HFFc6 (cell line): ENCODE measurements at places on chromosomes 13 and 19. TPM values are rescaled to one million over a fixed set of nuclear protein-coding genes. Genes with fewer than 3 reads are reported as not detected.

GRCh38 chr13:110371550-110372465 lies 64.7 kb downstream of the COL4A2 start:
- no peak for DNase-seq
- peaks cover 4% of the 10 kb centered on the region; the same call in 1 of the 2 replicates for H3K36me3 ChIP-seq
- no peak overlapping the region; the same call in 1 of the 2 replicates for H3K27ac ChIP-seq
- H3K4me1 ChIP-seq: peaks cover 57% of the 10 kb centered on the region
- H3K27me3 ChIP-seq: no peaks in the 10 kb centered on the region; the same call in 1 of the 2 replicates

Gene CBARP
- 9.2 to 9.8 TPM (median 9.5 TPM) in 3 replicates for total RNA-seq

- H3K27me3 ChIP-seq: peaks cover 6% of the 10 kb centered on the region
- H3K36me3 ChIP-seq: no peaks in the 10 kb centered on the region
- no peaks in the 10 kb centered on the region for H3K4me1 ChIP-seq
- H3K27ac ChIP-seq: no peak overlapping the region
Measured at GRCh38 chr13:113142876-113143275, 15.6 kb upstream of the PROZ start.

DNA sequence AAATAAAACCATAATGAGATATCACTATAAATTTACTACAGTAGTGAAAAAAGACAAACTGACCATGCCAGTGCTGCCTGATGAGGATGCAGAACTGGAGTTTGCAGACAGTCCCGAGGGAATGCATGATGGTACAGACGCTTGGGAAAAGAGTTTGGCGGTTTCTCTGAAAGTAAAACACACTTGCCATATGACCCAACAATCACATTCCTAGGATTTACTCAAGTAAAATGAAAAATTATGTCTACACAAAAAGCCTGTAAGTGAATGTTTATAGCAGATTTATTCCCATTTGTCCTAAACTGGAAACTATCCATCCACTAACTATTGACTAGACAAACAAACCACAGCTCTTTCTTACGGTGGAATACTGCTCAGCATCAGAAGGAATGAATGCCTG lies 271.0 kb downstream of the DNAJC15 start:
- DNase-seq: no peak
- no peaks in the 10 kb centered on the region for H3K36me3 ChIP-seq
- no peak overlapping the region for H3K27ac ChIP-seq

GRCh38 chr13:46313024-46313423 lies 74.0 kb downstream of the RUBCNL start:
- H3K27me3 ChIP-seq: peaks cover 1% of the 10 kb centered on the region
- H3K4me3 ChIP-seq: no peak overlapping the region
- no peak for DNase-seq
- H3K27ac ChIP-seq: no peak overlapping the region
- H3K4me1 ChIP-seq: no peaks in the 10 kb centered on the region

DNA sequence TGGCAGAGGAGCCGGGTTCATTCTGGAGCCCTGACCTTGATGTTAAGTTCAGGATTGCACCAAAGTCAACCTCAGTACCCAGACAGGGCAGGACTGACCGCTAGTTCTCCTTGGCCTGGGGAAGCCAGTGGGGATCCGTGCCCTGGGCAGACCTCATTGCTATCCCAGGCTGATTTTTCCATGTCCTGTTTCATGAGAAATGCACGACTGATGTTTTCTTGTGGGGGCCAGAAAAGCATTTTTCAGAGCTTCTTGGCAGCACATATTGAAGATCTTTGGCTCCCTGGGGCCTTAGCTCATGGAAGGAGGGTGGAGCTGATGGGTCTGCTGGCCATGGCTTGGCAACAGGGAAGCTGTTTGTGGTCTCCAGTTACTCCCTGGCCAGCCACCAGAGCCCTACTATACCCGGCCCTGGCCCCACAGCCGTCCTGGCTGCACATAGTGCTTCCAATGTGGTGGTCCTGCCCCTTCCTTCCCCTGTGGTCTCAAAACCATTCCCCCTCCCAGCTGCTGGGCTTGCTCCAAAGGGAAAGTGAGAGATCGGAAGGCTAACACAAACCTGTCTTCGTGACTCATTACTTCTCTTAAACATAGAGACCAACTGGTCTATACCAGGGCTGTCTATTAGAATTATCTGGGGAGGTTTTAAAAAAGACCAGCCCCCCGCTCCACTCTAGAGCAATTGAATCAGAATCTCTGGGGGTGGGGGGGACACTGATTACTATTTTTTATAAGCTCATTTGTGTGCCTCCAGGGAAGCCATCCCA lies 11.2 kb downstream of the IL17D start:
- H3K4me3 ChIP-seq: peak overlapping the region; percentile 72
- H3K4me1 ChIP-seq: peaks cover 43% of the 10 kb centered on the region
- H3K36me3 ChIP-seq: no peaks in the 10 kb centered on the region
- no peak for DNase-seq
- peak overlapping the region; percentile 74 for H3K27ac ChIP-seq
- H3K27me3 ChIP-seq: peaks cover 1% of the 10 kb centered on the region

DNA sequence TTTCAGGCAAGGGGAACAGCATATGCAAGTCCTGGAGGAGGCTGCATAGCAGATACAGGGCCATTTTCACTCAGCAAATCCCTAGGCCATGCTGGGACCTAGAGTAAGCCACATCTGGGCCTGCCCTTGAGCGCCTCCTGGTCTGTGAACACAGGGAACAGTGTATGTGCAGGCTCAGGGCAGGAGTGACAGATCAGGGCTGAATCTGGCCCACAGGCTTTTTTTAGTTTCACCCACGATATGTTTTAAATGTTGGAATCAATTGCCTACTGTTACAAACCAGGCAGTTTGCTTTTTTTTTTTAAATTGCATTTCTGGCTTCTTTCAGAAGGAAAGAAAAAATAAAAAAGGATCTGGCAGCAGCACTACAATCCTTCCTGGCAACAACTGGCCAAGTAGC lies 1.5 kb upstream of the TMEM145 start:
- no peak overlapping the region for H3K27ac ChIP-seq
- H3K4me3 ChIP-seq: no peak overlapping the region
- peaks cover 5% of the 10 kb centered on the region for H3K36me3 ChIP-seq
- H3K4me1 ChIP-seq: peaks cover 5% of the 10 kb centered on the region
- no peak for DNase-seq

DNA sequence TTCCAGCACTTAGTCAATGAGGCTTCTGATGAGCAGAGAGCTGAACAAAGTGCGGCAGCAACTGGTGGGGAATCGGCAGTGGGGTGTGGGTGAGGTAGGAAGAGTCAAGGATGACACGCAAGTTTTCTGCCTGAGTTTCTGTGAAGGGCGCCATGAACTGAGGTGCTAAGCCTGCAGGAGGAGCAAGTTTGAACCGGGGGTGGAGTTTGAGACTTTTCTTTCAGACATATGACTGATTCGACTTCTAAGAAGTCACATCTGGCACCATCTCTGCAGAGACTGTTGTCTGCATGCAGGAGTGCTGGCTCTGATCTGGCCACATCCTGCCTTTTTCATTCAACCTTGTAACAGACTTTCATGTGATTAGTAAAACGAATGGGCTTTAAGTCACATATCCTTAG lies 14.8 kb upstream of the GPI start:
- no peak overlapping the region for H3K4me3 ChIP-seq
- no peak for DNase-seq
- H3K27ac ChIP-seq: no peak overlapping the region

Gene FUT6
- not detected in 3 replicates for total RNA-seq

Gene CYP2A6
- total RNA-seq: not detected in 2 replicates

DNA sequence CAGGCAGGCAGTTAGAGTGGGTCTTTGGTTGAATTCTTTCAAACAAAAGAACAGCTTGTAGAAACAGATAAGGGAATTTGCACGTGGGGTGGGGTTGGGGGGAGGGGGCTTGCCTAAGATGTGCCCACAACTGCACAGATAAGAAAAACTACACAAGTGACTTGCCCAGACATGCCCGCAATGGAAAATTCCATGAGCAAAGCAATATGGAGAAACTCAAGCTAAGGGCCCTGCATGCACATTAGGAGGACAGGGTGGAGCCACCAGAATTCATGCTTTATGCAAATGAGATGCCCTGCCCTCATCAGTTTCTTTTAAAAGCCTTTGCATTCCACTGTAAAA lies 755.6 kb upstream of the MIR17HG start:
- H3K27ac ChIP-seq: no peak overlapping the region
- no peak for DNase-seq
- H3K4me1 ChIP-seq: peaks cover 19% of the 10 kb centered on the region
- H3K27me3 ChIP-seq: no peaks in the 10 kb centered on the region

DNA sequence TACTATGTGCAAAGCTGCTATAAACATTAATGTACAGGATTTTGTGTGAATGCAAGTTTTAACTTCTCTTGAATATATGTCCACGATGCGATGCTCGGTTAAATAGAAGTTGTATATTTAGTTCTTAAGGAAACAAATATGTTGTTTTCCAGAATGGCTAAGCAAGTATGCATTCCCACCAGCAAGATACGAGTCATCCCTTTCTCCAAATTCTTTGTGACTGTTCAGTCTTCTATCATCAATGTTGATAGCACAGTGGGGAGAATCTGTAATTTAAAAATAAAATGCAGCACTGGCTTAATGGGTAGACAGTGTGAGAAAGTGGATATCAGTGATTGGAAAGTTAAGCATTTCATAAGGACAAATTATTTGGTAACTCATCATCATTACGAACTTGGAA lies 1340.8 kb downstream of the PCDH9 start:
- peaks cover 23% of the 10 kb centered on the region for H3K4me1 ChIP-seq
- no peaks in the 10 kb centered on the region for H3K27me3 ChIP-seq
- H3K4me3 ChIP-seq: no peak overlapping the region
- no peak overlapping the region for H3K27ac ChIP-seq
- DNase-seq: no peak

- H3K27ac ChIP-seq: no peak overlapping the region
- peaks cover 6% of the 10 kb centered on the region for H3K27me3 ChIP-seq
- no peaks in the 10 kb centered on the region for H3K36me3 ChIP-seq
- H3K4me3 ChIP-seq: no peak overlapping the region
Measured at GRCh38 chr19:39679056-39679790, 23.5 kb downstream of the LGALS16 start.

Gene ZNF296
- total RNA-seq: 0.45 to 0.67 TPM (median 0.66 TPM) in 3 replicates

- no peak overlapping the region for H3K27ac ChIP-seq
- no peaks in the 10 kb centered on the region for H3K27me3 ChIP-seq
- DNase-seq: no peak
- H3K4me3 ChIP-seq: no peak overlapping the region
Measured at GRCh38 chr13:66809485-66809884, 420.7 kb downstream of the PCDH9 start.

DNA sequence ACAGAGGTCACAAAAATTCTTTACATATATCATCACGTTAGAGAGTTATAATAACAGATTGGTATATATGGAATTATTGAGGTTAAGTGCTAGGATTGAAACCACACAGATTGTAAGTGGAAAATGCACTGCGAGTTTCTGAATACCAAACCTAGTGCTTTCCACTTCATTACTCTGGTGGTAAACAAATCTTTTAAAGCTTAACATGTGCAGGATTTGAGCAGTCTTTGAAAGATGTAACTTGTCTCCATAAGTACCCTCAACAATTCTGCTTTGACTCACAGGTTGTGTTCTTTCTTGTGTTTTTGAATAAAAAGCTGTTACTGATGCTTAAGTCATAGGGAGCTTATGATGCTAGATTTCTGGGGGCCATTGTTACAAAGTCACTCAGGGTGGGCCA lies 314.7 kb upstream of the DACH1 start:
- no peaks in the 10 kb centered on the region for H3K4me1 ChIP-seq
- no peak overlapping the region for H3K27ac ChIP-seq
- H3K4me3 ChIP-seq: no peak overlapping the region
- no peak for DNase-seq

DNA sequence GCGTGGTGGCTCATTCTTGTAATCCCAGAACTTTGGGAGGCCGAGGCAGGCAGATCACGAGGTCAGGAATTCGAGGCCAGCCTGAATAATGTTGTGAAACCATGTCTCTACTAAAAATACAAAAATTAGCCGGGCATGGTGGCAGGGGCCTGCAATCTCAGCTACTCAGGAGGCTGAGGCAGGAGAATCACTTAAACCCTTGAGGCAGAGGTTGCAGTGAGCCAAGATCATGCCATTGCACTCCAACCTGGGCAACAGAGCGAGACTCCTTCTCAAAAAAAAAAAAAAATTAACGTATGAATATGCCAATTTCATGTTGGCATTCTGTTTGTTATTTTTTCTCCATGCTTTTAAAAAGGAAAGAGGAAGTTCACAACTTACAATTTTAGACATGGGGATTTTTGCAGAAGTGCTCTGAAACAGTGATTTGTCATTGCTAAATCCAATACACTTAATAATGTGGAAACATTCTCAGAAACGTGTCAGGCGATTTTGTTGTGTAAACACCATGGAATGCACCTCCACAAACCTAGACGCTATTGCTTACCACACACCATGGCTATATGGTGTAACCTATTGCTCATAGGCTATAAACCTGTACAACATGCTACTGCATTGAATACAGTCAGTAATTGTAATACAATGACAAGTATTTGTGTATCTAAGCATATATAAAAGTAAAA lies 115.9 kb upstream of the PCDH20 start:
- H3K27ac ChIP-seq: no peak overlapping the region
- H3K4me3 ChIP-seq: no peak overlapping the region
- H3K4me1 ChIP-seq: no peaks in the 10 kb centered on the region
- H3K27me3 ChIP-seq: no peaks in the 10 kb centered on the region

DNA sequence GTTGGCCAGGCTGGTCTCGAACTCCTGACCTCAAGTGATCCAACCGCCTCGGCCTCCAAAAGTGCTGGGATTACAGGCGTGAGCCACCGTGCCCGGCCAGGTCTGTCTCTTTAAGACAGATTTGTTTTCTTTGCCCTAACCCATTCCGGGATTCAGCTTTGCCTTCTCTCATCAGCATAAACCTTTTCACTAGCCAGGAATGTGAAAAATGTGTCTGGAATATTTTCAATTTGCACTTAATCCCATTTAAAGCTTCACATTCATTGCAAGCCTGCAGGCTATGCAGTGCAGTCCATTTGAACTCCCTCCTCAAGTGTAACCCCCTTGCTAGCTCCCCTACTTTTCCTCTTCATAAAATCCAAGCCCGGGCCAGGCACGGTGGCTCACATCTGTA lies 880 bp upstream of the TMEM160 start:
- H3K4me1 ChIP-seq: peaks cover 28% of the 10 kb centered on the region
- H3K4me3 ChIP-seq: peak overlapping the region; percentile 96
- H3K36me3 ChIP-seq: no peaks in the 10 kb centered on the region; the same call in 1 of the 2 replicates

GRCh38 chr19:48403606-48404005 lies 10.1 kb downstream of the GRIN2D start:
- H3K4me3 ChIP-seq: no peak overlapping the region
- peaks cover 3% of the 10 kb centered on the region for H3K27me3 ChIP-seq
- peaks cover 25% of the 10 kb centered on the region for H3K4me1 ChIP-seq
- H3K27ac ChIP-seq: no peak overlapping the region

GRCh38 chr19:39223703-39224279 lies 19.7 kb upstream of the SYCN start:
- no peaks in the 10 kb centered on the region for H3K4me1 ChIP-seq
- peaks cover 41% of the 10 kb centered on the region for H3K27me3 ChIP-seq
- no peaks in the 10 kb centered on the region for H3K36me3 ChIP-seq
- no peak overlapping the region for H3K4me3 ChIP-seq
- no peak overlapping the region for H3K27ac ChIP-seq

Gene ZIK1
- total RNA-seq: 0.99 to 4.1 TPM (median 3.2 TPM) in 3 replicates

Gene ZNF383
- total RNA-seq: 3.7 to 5.5 TPM (median 4.8 TPM) in 3 replicates

DNA sequence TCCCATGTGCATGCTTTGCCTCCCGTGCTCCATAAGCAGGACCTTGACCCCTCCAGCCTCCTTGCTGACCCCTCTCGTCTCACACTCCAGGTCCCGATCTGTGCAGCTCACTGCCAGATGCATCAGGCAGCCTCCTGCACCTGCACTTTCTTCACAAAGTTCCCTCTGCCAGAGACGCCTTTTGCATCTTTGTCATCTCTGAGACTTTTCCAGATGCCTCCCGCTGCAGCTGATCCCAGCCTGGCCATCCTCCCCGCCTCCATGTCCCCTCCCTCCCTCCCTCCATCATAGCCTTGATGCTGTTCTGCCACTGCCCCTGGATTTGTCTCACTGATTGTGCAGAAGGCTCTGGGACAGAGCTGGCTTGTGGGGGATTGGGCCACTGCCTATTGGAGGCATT lies 29.9 kb downstream of the PPP1R37 start:
- no peak overlapping the region for H3K27ac ChIP-seq
- no peak overlapping the region for H3K4me3 ChIP-seq
- peaks cover 2% of the 10 kb centered on the region for H3K27me3 ChIP-seq
